Effector memory CD8-positive, alpha-beta T cell (primary cell): ENCODE measurements at places on chromosomes 6 and 20.
A peak's percentile ranks its signal among the peaks of the same experiment; 100 is the strongest.

GRCh38 chr6:34717466-34717865, 20.9 kb upstream of the ILRUN start:
- no peak for DNase-seq

DNA sequence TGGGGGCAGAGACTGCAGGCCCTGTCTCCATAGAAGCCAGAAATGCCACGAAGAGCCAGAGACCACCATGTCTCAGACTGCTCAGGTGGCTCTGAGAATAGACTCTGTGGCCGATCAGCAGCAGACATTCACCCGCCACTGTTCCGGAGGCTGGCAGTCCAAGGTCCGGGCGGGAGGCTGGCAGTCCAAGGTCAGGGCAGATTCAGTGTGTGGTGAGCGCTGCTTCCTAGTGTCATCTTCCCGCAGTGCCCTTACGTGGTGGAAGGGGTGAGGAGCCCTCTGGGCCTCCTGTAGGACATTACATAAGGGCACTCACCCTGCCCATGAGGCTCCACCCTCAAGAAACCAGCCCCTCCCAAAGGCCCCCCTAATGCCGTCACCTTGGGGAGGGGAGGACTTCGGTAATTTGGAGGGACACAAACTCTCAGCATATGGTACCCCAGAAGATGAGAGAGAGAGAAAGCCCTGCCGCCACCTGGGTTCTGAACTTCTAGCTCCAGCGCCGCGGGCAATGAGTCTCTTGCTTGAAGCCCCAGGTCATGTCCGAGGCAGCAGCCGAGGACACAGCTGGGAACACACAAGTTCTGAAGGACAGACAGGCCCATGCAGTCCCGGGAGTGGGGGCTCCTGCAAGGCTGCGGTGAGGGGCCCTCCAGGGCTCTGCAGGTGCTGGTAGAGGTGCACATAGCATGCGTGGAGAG, 36.4 kb downstream of the DACT2 start:
- DNase-seq: no peak

DNA sequence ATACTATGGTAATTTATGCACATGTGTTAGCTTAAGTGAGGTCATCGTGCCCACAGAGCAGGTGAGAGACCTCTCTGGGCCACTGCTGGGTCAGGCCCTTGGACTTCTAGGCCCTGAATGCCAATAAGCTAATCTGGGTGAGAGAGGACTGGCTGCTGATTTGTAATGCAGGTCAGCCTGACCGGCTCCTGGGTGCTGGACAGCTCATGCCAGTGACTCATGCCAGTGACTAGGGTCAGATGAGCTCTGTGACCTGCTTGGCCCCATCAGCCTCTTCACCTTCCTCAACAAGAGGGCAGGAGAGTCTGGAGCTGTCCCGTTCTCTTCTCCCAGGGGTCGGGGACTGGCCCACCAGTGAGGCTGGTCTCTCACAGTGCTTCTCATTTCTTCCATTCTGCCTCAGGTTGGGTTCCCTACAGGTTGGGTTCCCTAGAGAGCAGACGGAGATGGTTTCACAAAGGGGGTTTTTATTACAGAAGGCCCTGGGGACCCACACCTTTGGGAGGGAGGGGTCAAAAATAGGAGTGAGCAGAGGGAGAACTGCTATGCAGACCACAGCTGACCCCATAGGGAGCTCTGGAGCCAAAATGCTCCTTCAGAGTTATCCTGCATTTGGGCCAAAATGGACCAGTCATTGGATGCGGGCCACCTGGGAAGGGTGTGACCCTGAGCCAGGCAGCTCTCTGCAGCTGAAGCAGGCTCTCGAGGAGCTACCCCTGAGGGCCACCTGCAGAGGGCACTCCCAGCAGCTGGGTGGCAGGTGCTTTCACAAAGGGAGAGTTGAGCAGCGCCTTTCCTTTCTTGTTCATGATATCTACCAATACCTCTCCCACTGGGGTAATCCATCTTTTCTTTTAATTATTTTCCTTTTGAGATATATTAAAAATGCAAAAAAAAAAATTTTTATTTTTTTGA, 2.2 kb upstream of the OXT start:
- DNase-seq: no peak

DNA sequence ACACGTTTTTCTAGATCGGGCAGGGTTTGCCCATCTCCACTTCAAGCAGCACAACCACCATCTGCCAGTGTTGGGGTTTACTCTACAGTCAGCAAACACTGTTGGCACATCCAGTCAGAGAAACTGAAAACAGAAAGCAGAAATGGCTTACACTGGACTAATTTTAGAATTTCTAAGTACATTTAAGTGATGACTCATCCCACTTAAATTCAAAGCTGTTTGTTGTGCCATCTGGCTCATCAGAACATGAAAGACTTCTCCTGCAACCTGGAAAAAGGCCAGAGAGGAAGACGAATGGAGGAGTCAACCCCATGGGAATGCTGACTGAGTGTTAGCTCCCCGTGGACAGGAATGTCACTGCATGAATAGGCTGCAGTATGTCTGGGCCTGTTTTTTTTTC, 21.8 kb downstream of the FAM209B start:
- no peak for DNase-seq

DNA sequence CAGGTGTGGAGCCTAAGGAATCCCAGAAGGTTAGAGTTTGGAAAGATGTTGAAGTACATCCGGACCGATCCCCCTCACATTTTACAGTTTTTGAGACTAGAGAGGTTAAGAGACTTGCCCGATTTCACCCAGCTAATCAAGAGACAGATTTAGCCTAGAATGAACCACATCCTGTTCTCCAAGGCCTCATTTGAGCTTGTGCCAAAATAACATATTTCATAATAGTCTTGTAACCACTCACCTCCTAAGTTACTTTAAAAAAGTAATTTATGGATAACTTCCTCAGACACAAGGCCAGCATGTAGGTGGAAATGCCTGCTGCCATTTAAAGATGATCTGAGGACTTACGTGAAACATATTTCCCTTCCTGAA, 39.8 kb upstream of the ARHGAP18 start:
- peak; percentile 10 for DNase-seq

GRCh38 chr20:56429502-56429901, 17.4 kb downstream of the CASS4 start:
- DNase-seq: no peak

DNA sequence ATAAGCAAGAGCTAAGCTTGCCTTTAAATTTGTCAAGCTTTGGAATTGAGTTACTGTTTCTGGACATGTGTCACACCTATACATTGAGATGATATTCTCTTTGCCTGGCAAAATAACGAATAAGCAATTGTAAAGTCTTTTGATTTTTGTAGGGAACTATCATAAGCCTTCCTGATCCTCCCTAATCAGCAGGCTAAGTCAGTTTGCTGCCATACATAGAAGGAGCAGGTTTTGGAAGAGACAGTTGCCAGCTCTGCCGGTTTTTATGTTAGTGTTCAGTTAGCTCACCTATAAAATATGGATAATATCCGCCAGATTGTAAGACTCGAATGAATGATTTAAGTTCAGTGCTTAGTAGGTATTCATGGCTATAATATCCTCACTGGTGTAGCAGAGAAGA, 34.4 kb upstream of the BCAS1 start:
- no peak for DNase-seq

DNA sequence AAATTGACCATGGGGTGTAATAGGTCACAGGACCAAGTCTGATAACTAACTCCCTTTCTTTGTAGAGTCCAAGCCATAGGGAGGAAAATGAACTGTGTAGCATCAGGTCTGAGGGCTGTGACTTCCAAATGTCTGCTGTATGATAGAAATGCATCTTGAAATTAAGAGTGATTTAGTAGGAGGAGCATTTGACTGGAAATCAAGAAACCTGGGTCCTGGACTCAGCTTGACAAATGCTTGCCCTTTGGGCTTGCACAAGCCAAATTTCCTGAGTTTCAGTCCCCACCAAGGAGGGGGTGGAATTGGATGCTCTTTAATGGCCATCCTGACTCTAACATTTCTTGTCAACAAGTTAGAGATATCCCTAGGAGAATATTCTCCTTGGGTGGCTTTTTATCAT, 187.0 kb downstream of the PDE7B start:
- DNase-seq: no peak

DNA sequence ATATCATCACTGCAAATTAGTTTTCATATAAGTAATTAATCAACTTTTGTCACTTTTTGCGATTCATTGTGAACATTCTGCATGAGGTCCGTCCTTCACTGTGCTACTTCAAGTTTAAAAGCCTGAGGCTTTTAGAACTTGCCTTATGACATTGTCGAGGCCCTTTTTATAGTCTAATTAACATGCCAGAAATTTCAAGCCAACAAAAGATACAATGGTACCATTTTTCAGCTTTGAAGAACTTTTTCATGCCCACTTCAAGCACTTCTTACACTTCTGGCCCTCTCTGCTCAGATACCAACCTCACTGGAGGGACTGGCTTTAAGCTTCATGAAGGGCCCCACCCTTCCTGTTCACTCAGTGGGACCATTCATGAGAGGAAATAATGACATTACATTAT, 323.1 kb downstream of the TPBG start:
- no peak for DNase-seq

- DNase-seq: no peak
These were observed 115.3 kb upstream of the MRPS10 start for GRCh38 chr6:42332916-42333315.

GRCh38 chr20:43983359-43983758, 68.7 kb downstream of the TOX2 start:
- no peak for DNase-seq

- no peak for DNase-seq
These were observed 25.8 kb downstream of the SERPINB9 start for GRCh38 chr6:2877057-2877882.

DNA sequence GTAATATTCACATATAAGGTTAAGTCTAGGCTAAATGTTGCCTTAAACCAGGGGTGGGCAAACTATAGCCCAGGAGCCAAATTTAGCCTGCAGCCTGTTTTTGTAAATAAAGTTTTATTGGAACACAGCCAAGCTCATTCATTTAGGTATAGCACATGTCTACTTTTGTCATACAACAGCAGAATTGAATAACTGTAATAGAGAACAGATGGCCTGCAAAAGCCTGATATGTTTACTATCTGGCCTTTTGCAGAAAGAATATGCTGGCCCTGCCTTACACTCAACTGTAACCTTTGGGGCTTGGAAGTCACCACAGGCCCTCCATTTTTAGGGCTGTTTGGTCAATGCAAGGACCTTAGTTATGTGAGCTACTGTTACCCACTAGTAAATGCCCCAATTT, 17.7 kb upstream of the BCLAF1 start:
- DNase-seq: no peak

DNA sequence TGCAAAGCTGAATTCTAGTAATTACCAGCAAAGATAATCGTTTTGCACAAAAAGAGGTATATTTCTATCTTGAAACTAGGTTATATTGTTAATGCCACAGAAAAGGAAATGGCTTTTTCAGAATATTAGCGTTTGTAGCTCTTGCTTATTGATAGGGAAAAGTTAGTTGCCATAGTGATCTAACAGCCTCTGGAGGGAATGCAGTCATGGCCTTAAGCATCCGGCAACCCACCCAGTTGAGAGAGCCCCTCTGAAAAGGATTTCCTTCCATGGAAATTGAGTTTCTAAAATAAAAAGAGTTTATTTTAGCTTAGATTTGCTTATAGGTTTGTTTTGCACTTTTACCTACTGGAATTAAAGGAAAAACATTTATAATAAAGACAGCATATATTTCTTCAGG, 224.5 kb downstream of the BCKDHB start:
- no peak for DNase-seq

- DNase-seq: no peak
These were observed 57.4 kb upstream of the TFAP2D start for GRCh38 chr6:50655848-50656453.

- peak; percentile 87 for DNase-seq
These were observed at the start of the genes PFDN6 and WDR46 for GRCh38 chr6:33288921-33289783. Gene PFDN6, plus strand, starts transcription at chr6:33289601. Its CDS starts 256 bp downstream, at chr6:33289857. Gene WDR46, minus strand, starts transcription at chr6:33289239. Its CDS starts 69 bp downstream, at chr6:33289170.

GRCh38 chr6:10393544-10394225, 21.2 kb downstream of the TFAP2A start:
- DNase-seq: no peak

DNA sequence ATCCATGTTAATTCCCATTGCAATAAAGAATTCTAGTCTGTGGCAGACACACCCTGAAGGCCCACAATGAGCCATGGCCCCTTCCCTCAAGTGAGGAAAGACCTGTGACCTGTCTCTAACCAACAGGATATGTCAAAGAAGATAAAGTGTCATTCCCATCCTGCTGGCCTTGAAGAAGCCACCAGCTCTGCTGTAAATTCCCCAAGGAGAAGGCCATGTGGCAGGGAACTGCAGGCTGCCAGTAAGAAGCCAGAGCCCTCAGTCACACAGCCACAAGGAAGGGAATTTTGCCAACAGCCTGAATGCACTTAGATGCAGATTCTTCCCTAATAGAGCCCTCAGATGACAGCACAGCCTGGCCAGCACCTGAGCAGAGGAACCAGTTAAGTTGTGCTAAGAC, 24.8 kb downstream of the VIP start:
- DNase-seq: no peak

- DNase-seq: no peak
These were observed 258.6 kb upstream of the KCNG1 start for GRCh38 chr20:51281521-51281920.

DNA sequence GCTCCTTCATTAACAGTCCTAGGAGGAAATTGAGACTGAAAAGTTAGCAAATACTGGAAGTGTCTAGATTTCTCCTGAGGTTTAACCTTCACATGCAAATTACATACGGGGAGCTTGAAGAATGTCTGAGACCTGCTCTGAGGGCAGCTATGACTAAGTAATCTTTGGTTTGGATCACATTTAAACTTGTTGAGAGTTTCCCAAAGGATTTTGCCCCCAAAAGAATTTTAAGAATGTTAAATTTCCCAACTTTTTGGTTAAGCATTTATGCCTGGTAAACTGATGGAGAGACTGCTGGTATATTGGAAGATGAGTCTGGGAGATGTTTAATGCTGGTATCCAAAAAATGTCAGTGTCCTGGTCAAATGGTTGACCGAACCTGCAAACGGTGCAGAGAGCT, 97.0 kb downstream of the RREB1 start:
- DNase-seq: no peak

DNA sequence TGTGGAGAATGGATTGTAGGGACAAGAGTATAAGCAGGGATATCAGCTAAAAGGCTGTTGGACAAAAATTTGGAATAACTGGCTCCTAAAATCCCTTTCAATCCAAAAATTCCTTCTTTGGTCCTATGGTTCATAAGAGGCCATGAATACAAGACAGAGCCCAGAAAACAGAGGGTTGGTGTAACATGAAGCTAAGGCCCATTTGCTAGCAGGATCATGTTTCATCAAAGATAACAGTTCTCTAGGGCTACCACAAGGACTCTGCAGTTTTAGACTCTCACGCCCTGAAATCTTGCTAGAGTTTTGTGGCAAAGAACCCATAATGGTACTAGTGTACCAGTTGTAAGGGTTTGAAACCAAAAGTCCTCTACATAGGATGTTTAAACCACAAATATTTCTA, 327.8 kb upstream of the TBX18 start:
- DNase-seq: no peak

GRCh38 chr6:55992546-55992945, 117.2 kb upstream of the BMP5 start:
- DNase-seq: no peak

GRCh38 chr20:4519534-4519933, 202.2 kb upstream of the PRND start:
- no peak for DNase-seq

- DNase-seq: no peak
These were observed at the start of gene PACSIN1 for GRCh38 chr6:34465531-34466241. Gene PACSIN1, plus strand, starts transcription at chr6:34466076. Its CDS starts 60,230 bp downstream, at chr6:34526306.
